ENCODE measurements at places on chromosomes 6 and 20.

GRCh38 chr20:54624706-54625390 is 149.5 kb downstream of the DOK5 start:
- DNase-seq: no peak

DNA sequence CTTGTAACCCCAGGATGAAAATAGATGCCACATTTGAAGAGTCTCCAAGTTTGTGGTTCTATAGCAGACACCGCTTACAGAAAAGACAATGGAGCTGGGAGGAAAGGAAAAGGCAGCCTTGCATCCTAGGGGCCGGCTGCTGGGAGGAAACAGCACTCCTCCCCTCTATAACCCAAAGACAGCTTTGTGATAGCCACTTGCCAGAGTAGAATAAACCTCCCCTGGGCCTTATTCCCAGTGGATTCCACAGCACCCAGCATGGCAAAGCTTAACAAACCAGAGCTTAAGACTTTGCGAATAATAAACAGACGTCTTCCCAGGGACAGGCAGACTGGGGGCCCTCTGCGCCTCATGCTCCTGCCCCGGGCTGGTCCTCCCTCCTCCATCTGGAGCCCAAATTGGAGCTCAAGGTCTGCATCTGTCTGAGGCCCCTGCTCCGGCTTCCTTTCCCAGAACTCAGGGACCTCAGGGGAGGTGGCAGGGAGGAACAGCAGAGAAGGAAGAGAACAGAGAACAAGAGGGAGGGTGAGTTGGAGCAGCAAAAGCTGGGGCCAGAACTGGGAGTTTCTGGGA is 8.8 kb upstream of the TAF8 start:
- no peak for DNase-seq

- DNase-seq: no peak
Observed at GRCh38 chr6:95087394-95088097, 489.8 kb upstream of the MANEA start.

DNA sequence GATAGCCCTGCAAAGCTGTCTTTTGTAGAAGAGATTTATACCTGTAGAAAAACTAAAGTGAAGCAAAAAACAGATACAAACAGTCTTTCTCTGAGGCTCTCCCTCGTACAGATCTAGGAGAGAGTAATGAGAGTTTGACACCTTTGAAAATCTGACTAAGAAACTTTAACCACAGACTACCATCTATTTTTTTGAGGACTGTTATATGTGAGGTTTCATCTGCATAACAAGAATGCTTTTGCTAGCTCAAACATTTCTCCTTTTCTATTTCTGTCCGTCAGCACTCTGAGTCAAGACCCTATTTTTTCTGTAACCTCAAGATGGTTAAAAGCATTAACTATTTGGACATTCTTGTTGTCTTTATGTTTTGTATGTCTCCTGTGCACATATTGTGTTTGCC is 193.0 kb downstream of the BTBD3 start:
- no peak for DNase-seq

DNA sequence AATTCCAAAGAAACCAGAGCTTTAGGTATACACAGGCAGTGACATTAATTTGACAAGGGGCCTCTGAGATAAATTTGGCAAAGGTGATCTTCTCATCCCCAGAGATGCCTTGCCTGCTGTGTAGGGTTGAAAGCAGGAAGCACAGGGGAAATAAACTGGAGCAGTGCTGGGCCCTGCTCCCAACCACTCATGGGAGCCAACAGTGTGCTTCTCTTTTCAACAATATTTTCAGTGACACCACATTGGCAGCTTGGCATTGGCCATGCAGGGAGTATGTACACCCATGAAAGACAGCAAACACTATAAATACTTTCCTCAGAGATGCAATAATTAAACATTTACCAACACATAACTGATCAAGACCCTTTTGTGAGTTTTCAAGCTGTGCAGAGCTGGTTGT is 90.7 kb upstream of the F13A1 start:
- DNase-seq: no peak

DNA sequence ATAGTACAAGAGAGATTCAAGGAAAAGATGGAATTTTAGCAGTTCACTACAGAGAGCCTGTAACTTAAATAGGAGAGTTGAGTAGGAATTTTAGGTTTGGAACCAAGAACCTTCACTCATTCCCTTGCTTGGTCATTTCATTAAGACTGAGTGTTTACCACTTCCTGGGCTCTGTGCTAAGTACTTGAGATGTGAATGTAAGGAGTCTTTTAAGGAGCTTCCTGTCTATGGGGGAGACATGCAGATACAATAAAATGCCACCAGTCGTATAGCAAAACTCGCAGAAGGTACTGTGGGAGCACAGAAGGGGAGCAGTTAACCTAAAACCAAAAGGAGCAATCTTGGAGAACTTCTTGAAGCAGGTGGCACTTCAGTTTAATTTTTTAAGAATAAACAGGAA is 204.2 kb downstream of the SLC24A3 start:
- DNase-seq: no peak

DNA sequence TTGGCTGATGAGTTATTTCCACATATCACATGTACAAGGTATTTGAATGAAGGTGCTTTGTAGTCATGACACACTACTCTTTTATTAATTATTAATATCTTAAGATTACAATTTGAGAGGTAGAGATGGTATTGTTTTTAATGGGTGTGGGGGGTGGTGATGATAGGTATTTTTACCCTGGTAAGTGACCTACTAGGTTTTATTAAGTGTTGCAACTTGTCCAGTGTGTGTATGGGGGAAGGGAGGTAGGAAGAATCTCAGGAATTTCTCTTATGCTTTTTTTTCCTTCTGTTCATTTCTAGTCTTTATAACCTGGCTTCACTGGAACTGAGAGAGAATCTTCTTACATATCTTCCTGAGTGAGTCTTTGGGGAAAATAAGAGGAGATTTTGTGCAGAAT is 101.4 kb downstream of the LRRC1 start:
- no peak for DNase-seq

GRCh38 chr6:125170376-125170775 is 16.8 kb downstream of the TPD52L1 start:
- DNase-seq: no peak

DNA sequence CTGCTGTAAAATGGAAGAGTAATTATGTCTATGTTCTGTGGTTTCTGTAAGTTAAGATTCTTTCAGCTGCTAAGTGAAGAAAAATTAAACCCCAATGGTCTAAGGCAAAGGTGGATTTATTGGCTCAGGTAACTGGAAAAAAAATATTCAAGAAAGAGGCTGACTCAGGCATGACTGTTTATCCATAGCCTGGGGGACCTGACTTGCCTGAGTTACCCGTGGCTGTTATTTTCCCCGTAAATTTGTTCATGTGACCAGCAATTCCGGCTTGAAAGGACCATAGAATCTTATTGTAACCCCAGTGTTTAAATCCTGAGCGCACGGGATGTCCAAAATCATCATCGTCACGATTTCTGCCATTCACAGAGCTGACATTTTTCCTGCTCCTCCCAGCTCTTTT is 32.3 kb upstream of the SULF2 start:
- no peak for DNase-seq

GRCh38 chr6:118963003-118963402 is 28.0 kb upstream of the MCM9 start:
- DNase-seq: no peak

- DNase-seq: no peak
Observed at GRCh38 chr20:32547753-32548034, 37.4 kb downstream of the NOL4L start.

DNA sequence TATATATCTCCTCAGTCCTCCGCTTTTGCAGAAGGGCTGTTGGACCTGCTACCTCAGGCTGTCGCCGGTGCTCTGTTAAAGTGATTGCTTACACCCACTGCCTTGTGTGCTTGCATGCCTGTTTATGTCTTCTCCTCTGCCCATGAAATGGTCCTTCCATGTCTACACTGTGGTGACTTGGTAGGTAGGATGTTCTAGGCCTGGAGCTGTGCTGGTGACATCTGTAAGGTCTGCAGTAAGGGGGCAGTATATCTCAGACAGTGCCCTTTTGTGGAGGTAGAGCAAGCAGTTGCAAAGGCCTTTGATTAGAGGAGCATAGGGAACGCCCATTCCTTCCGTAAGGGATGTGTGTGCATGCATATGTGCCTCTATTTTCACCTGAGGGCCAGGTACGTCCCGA is 40.3 kb downstream of the VAPB start:
- no peak for DNase-seq

GRCh38 chr20:58161192-58161591 is 67.3 kb downstream of the ANKRD60 start:
- no peak for DNase-seq

DNA sequence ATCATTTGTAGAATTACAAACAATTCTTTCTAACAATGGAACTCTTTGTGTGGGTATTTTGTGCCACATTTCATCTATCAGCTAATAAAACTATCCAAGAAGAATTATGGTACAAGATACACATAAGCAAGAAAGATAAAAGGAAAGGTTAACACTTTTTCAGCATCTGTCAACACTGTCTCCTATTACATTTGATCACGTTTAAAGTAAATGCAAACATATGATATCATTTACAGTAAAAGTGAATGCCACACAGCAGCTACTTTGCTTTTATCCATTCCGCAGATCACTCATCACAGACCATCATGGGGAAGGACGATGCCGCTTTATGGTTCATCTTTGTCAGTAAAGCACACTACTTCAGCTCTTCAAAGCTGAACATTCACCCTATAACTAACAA is 456.4 kb upstream of the MANEA start:
- DNase-seq: no peak

DNA sequence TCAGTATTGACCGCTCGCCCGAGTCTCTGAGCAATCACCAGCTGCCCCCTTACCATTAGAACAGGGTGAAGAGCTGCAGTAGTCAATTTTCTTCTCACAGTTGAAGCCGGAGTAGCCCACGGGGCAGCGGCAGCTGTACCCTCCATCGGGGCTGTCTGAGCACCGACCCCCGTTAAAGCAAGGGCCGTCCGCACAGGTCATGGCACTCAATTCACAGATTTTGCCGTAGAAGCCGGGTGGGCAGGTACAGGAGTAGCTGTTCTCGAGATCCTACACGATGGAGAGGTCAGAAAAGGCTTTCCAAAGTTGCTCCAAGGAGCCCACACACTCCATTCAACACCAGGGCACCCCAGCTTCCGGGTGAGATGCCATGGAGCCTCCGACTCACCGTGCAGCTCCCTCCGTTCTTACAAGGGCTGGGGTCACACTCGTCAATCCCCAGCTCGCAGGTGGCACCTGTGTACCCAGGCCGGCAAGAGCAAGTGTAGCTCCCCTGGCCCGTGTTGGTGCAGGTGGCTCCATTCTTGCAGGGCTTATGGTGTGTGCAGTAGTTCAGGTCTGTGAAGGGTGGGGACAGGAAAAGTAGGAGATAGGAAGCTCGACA is 5.9 kb downstream of the DLL1 start:
- no peak for DNase-seq

DNA sequence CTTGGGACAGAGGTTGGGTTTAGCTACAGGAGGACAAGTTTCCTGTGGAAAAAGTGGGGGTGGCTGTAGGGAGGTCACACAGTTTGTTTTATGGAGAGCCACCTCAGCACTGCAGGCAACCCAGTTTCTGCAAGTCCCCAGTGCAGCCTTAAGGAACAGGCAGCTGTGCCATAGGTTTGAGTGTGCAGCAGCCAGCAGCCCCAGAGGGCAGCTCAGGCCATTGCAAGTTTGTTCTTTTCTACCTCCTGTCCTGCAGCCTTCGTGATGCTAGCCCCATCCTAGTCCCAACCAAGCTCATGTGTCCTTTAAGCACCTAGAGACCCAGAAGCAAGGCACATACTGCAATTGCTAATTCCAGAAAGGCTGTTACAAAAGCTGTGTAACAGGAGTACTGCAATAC is 58.8 kb downstream of the ZBTB9 start:
- no peak for DNase-seq

- DNase-seq: no peak
Observed at GRCh38 chr6:42727087-42727611, 4.8 kb upstream of the PRPH2 start.

- no peak for DNase-seq
Observed at GRCh38 chr6:20306491-20306890, 94.2 kb upstream of the MBOAT1 start.

- no peak for DNase-seq
Observed at GRCh38 chr6:108518714-108519576, 41.8 kb upstream of the FOXO3 start.

DNA sequence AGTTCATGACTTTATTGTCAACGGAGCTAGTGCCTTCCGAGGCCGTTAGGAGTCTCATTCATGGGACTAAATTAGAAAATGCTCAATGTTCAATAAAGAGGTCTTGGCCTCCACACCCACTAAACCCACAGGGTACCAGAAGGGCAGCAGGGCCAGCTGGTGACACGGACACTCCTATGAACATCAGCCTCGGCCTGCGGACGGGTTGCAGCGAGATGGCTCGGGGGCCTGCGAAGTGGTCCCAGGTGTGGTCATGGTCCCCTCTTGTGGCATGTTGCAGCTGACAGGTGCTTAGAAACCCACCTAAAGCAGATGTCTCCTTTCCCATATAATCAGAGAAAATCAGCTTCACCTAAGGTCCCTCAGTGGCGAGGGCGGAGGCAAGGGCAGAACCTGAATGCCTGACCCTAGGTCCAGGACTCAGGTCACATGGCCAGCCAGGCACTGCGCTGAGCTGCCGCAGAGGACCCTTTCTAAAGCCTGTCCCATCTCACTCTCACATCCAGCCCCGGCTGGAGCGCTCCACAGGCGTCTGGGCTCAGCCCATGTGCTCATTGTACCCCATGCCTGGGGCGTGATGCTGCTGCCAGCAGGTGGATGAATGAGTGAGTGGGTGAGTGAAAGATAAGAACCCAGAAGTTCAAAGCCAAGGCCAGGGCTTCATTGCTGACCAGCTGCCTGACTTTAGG is 35.8 kb downstream of the NFATC2 start:
- no peak for DNase-seq

GRCh38 chr6:38131527-38131965 is 312.0 kb downstream of the ZFAND3 start:
- DNase-seq: no peak

DNA sequence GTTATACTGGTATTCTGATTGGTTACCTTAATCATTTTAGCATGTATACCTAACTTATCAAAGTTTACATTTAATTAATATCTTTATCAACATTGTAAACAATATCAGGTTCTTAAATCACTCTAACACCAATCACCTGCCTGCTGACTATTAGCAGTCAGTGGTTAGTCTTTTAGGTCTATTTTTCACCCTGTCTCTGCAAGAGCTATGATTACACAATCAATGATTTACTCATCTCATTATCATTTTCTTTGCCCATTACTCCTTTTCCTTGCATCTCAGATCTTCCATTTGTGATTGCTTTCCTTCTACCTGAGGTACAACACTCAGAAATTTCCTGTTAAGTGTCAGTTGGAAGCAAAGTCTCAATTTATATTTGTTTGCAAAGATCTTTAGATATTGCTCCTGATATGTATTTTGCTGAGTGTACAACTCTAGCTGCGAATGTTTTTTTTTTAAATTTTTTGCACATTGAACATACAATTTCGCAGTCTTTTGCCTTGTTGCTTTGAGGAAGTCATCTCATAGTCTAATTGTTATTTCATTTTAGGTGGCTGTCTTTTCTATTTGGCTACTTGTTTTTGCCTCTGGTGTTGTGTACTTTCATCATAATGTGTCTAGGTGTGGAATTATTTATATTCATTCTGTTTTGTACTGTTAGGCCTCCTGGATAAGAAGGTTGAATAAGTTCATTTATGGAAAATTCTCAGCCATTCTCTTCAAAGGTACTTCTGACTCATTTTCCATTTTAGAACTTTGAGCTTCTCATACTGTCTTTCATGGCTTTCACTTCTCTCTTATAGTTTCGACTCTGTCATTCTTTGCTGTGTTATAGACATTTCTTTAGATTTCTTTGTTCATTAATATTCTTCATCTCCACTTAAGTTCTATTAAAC is 104.9 kb upstream of the CEP162 start:
- no peak for DNase-seq

- DNase-seq: no peak
Observed at GRCh38 chr6:168165891-168166290, 86.9 kb upstream of the FRMD1 start.
